ENCODE measurements at places on chromosomes 6 and 20. TPM values are rescaled to one million over a fixed set of nuclear protein-coding genes. Genes with fewer than 3 reads are reported as not detected.

Gene HIVEP1
- 8.8 TPM for total RNA-seq

Gene POLR1C
- total RNA-seq: 51.8 TPM

Gene PLTP
- total RNA-seq: 33.1 TPM

Gene IRF4
- total RNA-seq: 9.0 TPM

Gene EXOC2
- 14.3 TPM for total RNA-seq

Gene MACROD2
- 0.78 TPM for total RNA-seq

Gene HMGA1
- total RNA-seq: 370 TPM

Gene EPPIN
- total RNA-seq: not detected

Gene ZC2HC1B
- not detected for total RNA-seq

Gene SLC4A11
- total RNA-seq: 0.37 TPM

Gene BCL2L1
- 159 TPM for total RNA-seq

Gene RCAN2
- 0.78 TPM for total RNA-seq

Gene SLC22A16
- total RNA-seq: not detected

Gene ATP6V1G2
- total RNA-seq: 1.8 TPM

Gene CPXM1
- 2.2 TPM for total RNA-seq

Gene CFB
- 10.7 TPM for total RNA-seq

Gene C6orf136
- 3.1 TPM for total RNA-seq

Gene ADGRF4
- not detected for total RNA-seq

Gene PTPRT
- total RNA-seq: not detected

Gene TGM2
- total RNA-seq: 5.3 TPM

Gene KHDC1L
- total RNA-seq: not detected

Gene ADGRB3
- 0.78 TPM for total RNA-seq

Gene CGAS
- total RNA-seq: 3.3 TPM

Gene LINC00237
- total RNA-seq: not detected

Gene TEAD3
- total RNA-seq: 9.2 TPM

Gene LY6G5C
- total RNA-seq: 0.39 TPM

Gene LKAAEAR1
- not detected for total RNA-seq

Gene KCNQ2
- total RNA-seq: not detected

Gene MLN
- total RNA-seq: not detected

Gene FAM110A
- total RNA-seq: 2.6 TPM

Measured in subcutaneous preadipocyte (primary cell).